ENCODE measurements at places on chromosomes 5 and 9.

- DNase-seq: no peak
Observed at GRCh38 chr5:124963236-124963919, 216.9 kb upstream of the ZNF608 start.

DNA sequence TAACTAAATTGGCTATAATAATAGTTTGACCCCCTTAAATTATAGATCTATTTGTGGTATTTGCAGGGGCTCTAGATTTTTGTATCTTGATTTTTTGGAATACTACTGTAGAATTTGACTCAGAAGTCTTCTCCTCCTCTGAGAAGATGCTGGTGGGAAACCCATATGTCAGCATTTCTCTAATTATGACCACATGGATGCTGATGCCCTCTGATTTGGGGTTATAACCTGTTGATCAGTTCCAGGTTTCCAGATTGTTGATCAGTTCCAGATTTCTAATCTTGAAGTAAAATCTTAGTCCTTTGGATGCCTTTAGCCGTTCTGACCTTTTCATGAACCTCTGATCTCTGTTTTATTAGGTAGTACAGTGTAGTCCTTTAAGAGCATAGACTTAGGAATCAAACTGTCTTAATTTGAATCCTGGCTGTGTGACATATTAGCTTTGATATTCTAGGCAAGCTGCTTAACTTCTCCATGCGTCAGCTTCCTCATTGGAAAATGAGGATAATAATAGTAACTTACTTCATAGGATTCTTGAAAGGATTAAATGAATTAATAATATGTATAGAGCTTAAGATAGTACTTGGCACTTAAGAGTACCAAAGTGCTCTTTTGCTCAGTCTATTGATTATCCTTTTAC is 8.1 kb downstream of the FSD1L start:
- no peak for DNase-seq

- peak; percentile 46 for DNase-seq
Observed at GRCh38 chr5:120463991-120464626, at the start of gene PRR16. Gene PRR16 (plus strand): TSS chr5:120464300.

DNA sequence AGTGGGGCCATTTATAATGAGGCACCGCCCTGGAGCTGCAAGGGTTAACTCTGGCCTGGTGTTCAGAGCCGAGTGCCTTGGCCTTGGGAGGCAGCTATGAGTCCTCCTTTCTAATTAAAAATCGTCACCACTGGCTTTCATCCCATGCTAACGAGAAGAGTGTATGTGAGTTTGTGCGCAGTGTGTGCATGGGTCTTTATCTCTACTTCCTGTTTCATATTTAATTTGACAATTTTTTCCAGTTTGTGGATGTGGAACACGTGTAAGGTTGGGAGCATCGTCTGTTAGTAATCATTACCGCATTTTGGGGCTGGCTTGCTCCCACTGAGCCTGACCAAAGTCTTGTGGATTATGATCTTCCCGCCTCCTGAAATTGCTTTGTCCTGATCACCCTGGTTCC is 76.4 kb downstream of the NDFIP1 start:
- no peak for DNase-seq

GRCh38 chr9:99885747-99886146 is 20.7 kb upstream of the STX17 start:
- DNase-seq: no peak

Measured in NCI-H510A (cell line).